Smooth muscle cell of trachea (primary cell): ENCODE measurements at places on chromosomes 5 and 9. TPM values are rescaled to one million over a fixed set of nuclear protein-coding genes. Genes with fewer than 3 reads are reported as not detected.

Gene TNC
- 85.3 and 293 TPM in 2 replicates for total RNA-seq

Gene SLC46A2
- not detected in 2 replicates for total RNA-seq

Gene DNAJC18
- 10.9 and 12.4 TPM in 2 replicates for total RNA-seq

Gene C5orf58
- not detected in 2 replicates for total RNA-seq

Gene MSMP
- 1.2 TPM in 1 of 2 replicates, not detected in the other for total RNA-seq

Gene PRRX2
- total RNA-seq: 44.4 and 50.0 TPM in 2 replicates

Gene SETX
- 72.1 and 77.4 TPM in 2 replicates for total RNA-seq

Gene ARL14EPL
- total RNA-seq: not detected in 2 replicates

Gene FGD3
- not detected in 2 replicates for total RNA-seq

Gene DRD1
- under 0.01 TPM in 1 of 2 replicates, not detected in the other for total RNA-seq

Gene GGTA1
- not detected in 2 replicates for total RNA-seq

Gene FSD1L
- 5.0 and 10.3 TPM in 2 replicates for total RNA-seq
